ENCODE measurements at places on chromosomes 4 and X.

DNA sequence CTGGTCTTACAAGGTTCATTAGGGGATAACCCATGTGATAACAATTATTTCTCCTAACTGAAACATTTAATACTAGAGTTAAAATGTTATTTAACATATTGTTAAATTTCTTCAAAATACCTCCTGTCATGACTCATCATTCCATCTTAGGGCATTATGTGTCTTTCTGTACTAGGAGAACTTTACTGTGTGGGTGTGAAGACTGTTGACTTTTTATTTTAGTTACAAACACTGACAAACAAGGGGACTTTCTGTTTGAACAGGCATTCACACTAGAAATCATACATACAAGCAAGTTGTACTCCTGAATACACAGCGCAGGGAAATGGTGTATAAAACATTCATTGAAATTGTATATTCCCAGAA, 175.9 kb downstream of the FBXW7 start:
- no peak for DNase-seq

DNA sequence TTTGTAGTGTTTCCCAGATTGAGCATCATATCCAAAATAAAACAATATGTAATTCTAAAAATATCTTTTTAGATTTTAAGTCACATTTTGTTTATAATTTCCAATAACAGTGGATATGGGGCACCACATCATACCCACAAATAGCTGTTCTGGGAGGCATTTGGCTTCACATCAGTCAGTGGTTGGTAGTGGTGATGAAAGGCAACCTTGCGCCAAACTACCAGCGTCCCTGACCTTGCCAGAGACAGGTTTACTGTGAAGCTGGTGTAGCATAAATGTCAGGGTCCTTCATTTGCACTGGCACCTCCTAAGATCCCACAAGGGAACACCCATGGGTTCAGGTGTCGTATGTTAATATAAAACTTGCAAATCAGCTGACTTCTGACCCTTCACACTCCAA, 222.2 kb downstream of the DCTD start:
- DNase-seq: no peak

DNA sequence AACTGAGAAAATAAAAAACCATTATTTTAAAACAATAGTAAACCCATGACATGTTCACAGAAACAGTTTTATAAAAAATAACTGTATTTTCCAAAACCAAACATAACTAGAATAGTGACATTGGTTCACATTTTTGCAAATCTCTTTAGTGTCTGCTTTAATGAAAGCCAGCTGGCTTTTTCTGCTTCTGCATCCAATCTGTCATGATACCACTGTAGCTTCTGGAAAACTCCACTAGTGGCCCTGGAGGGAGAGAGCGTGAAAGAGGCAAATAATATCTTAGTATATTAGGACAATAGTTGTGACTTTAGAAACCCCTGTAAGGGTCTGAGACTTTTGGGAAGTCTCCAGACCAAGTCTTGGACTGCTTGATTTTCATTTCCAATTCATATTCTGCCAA, 31.1 kb downstream of the FGFBP1 start:
- DNase-seq: no peak

GRCh38 chr4:150325872-150326271, 247.6 kb downstream of the DCLK2 start:
- no peak for DNase-seq

GRCh38 chr4:15250021-15250441, 177.8 kb upstream of the C1QTNF7 start:
- DNase-seq: no peak

DNA sequence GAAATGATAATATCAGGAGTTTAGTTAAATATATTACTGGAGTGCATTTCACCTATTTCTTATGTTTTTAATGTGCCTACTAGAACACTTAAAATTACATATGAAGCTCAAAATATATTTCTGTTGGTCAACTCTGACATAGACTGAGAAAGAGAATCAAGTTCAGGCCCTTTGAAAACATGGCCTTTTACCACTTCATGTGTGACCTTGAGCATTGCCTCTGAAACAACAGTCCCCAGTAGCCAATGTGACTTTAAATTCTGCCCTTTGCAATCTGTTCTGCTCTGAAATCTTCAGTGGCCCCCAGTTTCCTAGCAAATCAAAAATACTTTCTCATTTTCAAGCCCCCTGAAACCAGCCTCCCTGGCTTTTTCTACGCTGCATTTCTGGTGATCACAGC, 50.1 kb upstream of the TBC1D14 start:
- DNase-seq: no peak

GRCh38 chrX:154804261-154804956, 876 bp downstream of the MPP1 start:
- DNase-seq: no peak

- DNase-seq: no peak
Measured at GRCh38 chr4:52931243-52931642, 69.1 kb downstream of the RASL11B start.

- no peak for DNase-seq
Measured at GRCh38 chr4:162015090-162015489, 148.7 kb downstream of the FSTL5 start.

- no peak for DNase-seq
Measured at GRCh38 chr4:83917572-83917971, 381.7 kb downstream of the GPAT3 start.

GRCh38 chrX:45811326-45811725, 610.6 kb upstream of the DIPK2B start:
- DNase-seq: no peak

- DNase-seq: no peak
Measured at GRCh38 chrX:77917294-77917933, 6.9 kb downstream of the ATP7A start.

DNA sequence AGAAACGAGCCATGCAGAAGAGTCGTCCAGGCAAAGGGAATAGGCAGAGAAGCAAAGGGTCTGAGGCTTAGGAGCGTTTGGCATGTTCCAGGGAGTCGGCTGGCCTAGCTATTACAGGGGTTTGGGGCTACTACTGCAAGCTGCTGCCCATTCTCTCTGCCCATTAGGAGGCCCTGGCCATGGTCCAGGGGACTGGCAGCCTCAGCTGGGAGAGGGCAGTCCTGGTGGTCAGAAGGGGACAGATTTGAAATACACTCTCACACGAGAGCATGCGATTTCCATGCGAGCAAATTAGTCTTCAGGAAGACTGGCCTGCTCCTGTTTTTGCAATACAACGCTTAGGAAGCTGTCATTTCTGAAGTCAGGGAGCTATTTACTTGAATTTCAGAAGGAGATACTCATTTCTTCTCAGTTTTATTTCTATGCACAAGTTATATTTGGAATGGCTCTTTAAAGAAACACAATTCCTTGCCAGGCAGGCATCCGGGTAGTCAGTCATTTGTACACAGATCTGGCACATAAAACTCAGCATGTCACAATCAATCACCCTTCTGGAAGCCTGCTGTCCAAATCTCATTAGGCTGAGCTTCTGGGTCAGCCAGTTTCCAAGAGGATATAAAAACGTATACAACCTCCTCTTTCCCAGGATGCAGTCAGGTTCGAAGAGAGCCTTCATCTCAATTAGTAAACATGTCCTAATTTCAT, 27.0 kb downstream of the PROM1 start:
- no peak for DNase-seq

DNA sequence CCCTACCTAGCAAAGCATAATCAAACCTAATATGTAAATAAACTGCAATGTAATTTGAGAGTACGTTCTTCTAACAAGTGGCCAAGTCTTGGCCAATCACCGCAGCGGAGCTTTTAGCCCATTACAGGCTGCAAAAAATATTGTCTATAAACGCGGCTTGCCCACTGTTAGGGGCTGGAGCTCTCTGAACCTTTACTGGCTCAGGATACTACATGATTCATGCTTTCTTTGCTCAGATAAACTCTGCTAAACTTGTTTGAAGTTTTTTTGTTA, 990 bp upstream of the HADH start:
- DNase-seq: peak; percentile 17

- DNase-seq: no peak
Measured at GRCh38 chrX:153917869-153918268, 8.2 kb downstream of the ARHGAP4 start.

DNA sequence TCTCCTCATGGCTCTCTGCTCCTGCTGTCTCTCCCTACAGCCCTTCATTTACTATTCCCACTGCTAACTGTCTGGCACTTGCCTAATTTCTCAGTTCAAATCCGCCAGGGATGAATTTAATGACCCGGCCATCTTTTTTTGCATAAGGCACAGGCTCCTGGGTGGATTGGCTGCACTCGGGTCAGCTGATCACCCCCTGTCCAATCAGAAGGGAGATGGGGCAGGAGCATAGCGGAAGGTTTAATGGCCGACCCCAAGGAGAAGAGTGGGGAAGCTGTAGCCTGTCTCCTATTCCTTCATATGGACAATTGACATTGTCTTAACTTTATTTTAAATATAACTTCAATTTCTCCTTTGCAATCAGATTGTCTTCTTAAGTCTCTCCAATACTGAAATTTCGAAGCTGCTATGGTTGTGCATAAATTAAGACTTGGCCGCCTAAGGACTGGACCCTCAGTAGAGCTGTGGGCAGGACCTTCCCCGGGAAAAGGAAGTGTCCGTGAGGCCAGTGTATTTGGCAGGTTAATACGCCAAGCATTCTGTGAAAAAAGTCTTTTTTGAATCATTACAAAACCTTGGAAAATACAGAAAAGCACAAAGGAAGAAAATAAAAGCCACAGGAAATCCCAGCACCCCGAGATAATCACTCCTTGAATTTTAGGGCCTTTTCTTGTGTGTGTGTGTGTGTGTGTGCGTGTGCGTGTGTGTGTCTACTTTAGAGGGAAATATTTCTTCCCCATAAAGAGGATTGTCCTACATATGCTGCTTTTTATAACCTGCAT, 55.5 kb downstream of the SMIM20 start:
- DNase-seq: no peak
